ENCODE measurements at places on chromosomes 13 and 19.

GRCh38 chr13:29125191-29125933, 305.2 kb downstream of the MTUS2 start:
- DNase-seq = no peak

DNA sequence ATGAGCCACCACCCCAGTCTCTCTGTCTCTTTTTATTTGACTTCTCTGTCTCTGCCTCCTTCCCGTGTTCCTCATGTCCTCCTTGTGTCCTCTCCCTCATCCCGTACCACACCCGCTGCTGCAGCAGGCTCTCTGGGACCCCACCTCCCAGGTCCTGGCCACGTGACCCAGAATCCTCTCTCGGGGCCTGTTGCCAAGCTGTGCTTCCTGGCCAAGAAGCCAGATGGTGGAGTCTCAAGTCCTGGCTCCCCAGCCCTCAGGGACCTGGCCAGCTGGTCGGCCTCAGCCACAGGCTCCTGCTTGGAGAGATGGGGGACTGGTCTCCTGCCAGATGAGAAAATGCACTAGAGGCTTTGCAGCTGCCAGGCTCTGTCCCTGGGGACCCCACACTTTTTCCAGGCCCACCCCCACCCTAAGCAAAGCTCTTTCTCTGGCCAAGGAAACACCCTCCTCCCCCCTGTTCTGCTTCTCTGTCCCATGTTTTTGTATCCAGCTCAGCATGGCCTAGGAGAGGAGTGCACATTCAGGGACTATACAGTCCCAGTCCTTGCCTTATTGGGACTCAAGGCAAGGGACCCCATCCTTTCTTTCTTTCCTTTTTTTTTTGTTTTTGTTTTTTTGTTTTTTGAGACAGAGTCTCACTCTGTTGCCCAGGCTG, 34.3 kb upstream of the SHKBP1 start:
- DNase-seq = peak; percentile 61

- peak; percentile 95 for DNase-seq
Observed at GRCh38 chr19:48624067-48624594, 4.8 kb downstream of the SPHK2 start.

- peak; percentile 21 for DNase-seq
Observed at GRCh38 chr13:93875547-93875946, 603.9 kb downstream of the DCT start.

DNA sequence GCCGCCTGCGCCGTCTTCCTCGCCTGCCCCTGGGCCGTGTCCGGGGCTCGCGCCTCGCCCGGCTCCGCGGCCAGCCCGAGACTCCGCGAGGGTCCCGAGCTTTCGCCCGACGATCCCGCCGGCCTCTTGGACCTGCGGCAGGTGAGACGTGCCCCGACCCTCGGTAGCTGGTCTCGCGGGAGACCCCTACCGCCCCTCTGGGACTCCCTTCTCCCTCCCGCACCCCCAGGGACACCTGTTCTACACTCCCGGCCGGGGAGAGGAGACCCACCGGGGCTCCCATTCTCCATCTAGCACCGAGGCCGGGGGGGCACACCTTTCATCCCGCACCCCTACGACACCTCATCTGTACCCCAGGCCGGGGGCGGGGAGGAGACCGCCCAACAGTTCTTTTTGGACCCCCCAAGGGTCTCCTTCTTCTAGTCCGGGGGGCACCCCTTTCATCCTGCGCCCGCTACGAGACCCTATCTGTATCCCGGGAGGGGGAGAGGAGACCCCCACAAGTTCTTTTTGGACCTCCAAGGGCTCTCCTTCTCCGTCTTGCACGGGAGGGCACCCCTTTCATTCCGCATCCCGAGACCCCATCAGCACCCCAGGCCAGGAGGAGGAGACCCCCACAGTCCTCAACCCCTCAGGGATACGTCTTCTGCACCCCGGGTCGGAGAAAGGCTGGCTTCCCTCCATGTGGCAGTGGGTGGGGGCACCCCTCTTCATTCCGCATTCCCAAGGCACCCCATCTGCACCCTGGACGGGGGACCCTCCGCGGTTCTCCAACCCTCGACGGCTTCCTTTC, 533 bp downstream of the TNFSF9 start:
- DNase-seq = no peak

DNA sequence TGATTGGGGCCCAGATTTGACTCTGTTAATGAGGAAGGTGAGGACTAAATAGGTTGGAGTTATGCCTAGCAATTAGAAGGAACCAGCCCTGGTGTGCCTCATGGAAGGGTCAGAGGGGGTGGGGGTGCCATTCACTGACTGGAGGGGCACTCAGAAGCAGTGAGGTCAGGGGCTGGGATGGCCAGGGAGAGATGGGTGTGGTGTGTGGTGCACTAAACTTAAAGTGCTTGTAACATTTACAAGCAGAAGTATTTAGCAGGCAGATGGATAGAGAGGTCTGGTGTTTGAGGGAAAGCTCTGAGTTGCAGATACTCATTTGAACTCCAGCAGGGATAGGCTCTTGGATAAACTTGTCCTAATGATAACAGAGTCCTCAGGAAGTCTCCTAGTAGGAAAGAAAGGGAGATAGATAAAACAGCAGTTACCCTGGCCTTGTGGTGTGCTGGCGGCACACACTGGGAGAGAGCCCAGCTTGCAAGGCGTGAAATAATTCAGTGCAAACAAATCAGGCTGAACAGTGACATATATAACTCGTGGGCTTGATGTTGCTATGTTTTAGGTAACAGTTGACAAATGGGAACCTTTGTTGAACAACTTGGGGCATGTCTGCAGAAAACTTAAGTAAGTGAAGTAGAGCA, 20.0 kb upstream of the UPF3A start:
- DNase-seq = no peak

- DNase-seq = no peak
Observed at GRCh38 chr19:9130965-9131364, 4.2 kb upstream of the OR7G3 start.

- DNase-seq = no peak
Observed at GRCh38 chr13:42239161-42239560, 32.8 kb upstream of the AKAP11 start.

- no peak for DNase-seq
Observed at GRCh38 chr19:45146251-45146650, 14.5 kb downstream of the NKPD1 start.

DNA sequence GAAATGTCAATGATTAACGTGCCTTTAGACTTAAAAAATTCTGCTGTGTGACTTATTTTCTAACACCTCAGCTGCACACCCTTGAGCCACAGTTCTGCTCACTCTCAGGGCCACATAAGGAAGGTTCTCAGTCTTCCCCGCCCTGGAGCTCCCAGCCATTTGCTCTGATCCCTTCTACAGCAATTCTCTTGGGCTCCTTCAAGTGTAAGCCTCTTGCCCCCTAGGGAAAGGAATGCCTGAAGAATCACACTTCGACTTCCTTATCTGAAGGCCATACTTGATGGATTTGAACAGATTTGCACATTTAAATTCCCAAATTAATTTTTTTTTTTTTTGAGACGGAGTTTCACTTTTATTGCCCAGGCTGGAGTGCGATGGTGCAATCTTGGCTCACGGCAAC, 44.2 kb downstream of the RASA3 start:
- no peak for DNase-seq

GRCh38 chr19:51422053-51422448, 4.6 kb upstream of the SIGLEC10 start:
- DNase-seq = peak; percentile 18
